Central memory CD8-positive, alpha-beta T cell (primary cell): ENCODE measurements at places on chromosomes 7 and 10.

GRCh38 chr7:118352867-118353453 is 128.5 kb downstream of the ANKRD7 start:
- H3K4me3 ChIP-seq: no peak overlapping the region
- H3K36me3 ChIP-seq: no peaks in the 10 kb centered on the region
- H3K27me3 ChIP-seq: no peaks in the 10 kb centered on the region
- no peak for DNase-seq
- H3K27ac ChIP-seq: no peak overlapping the region

GRCh38 chr10:14438057-14438456 is 107.3 kb upstream of the FRMD4A start:
- peaks cover 56% of the 10 kb centered on the region for H3K27me3 ChIP-seq
- H3K4me1 ChIP-seq: no peaks in the 10 kb centered on the region
- no peak overlapping the region for H3K27ac ChIP-seq
- peaks cover 2% of the 10 kb centered on the region for H3K36me3 ChIP-seq
- H3K4me3 ChIP-seq: no peak overlapping the region

GRCh38 chr7:94698275-94698674 is 42.3 kb upstream of the SGCE start:
- H3K36me3 ChIP-seq: no peaks in the 10 kb centered on the region
- no peaks in the 10 kb centered on the region for H3K4me1 ChIP-seq
- no peak for DNase-seq
- H3K27me3 ChIP-seq: peaks cover 12% of the 10 kb centered on the region
- H3K27ac ChIP-seq: no peak overlapping the region
- no peak overlapping the region for H3K4me3 ChIP-seq

- no peak overlapping the region for H3K4me3 ChIP-seq
- no peak overlapping the region for H3K27ac ChIP-seq
- no peaks in the 10 kb centered on the region for H3K4me1 ChIP-seq
Measured at GRCh38 chr7:94250124-94250523, 144.6 kb upstream of the COL1A2 start.

DNA sequence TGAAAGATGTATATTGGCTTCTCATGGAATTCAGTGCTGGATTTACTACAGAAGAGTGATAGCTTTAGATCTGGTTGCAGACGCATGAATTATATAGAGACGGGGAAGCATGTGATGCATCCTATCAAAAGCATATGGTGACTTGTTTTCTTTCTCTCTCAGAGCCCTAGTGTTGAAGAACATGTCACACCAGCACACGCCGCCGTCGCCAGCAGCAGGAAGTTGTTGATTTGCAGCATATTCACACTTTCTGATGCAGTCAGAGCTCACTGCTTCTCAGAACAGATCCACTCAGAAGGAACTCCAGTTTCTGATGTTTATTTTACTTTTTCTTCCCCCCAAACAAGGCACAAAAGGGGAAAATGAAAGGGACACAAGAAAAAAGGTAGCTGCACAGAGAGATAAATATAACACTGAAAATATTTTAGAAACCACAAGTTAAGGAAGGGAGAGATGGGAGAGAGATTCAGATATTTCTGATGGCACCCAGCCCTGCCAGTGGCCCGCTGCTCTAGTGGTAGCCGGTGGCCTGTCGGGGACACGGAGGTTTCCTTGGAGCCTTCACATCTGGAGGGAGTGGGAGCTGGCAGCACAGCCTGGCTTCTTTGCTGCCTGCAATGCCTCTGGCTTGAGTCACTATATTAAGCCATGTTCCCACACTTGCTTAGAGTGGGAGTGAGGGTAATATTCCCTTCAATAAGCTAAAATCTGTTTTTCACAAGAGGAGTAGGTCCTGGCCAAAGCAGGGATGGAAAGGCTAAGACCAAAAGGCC is 123.2 kb downstream of the NRP1 start:
- no peaks in the 10 kb centered on the region for H3K36me3 ChIP-seq
- H3K27ac ChIP-seq: peak overlapping the region; percentile 94
- no peaks in the 10 kb centered on the region for H3K27me3 ChIP-seq
- peak overlapping the region; percentile 35 for H3K4me3 ChIP-seq
- H3K4me1 ChIP-seq: peaks cover 15% of the 10 kb centered on the region
- no peak for DNase-seq
